Renal cortical epithelial cell (primary cell): ENCODE measurements at places on chromosomes 16 and 17. TPM values are rescaled to one million over a fixed set of nuclear protein-coding genes. Genes with fewer than 3 reads are reported as not detected.

The TEX14 gene
- total RNA-seq = not detected in 2 replicates

The CPHXL2 gene
- not detected in 2 replicates for total RNA-seq

- DNase-seq = peak; percentile 63
These were observed 3.1 kb upstream of the C17orf58 start for GRCh38 chr17:67999291-67999911.

The SHISA6 gene
- total RNA-seq = not detected in 2 replicates

The UNC13D gene
- 0.70 and 0.87 TPM in 2 replicates for total RNA-seq

The XYLT1 gene
- under 0.01 and 0.15 TPM in 2 replicates for total RNA-seq
